ENCODE measurements at places on chromosomes 12 and 14. TPM values are rescaled to one million over a fixed set of nuclear protein-coding genes. Genes with fewer than 3 reads are reported as not detected.
A peak's percentile ranks its signal among the peaks of the same experiment; 100 is the strongest.

- DNase-seq = no peak
- no peak overlapping the region for H3K27ac ChIP-seq
- peaks cover 26% of the 10 kb centered on the region for H3K4me1 ChIP-seq
Measured at GRCh38 chr12:49364989-49365388, 2.3 kb upstream of the SPATS2 start.

Gene NGB
- total RNA-seq = 0.64 TPM

DNA sequence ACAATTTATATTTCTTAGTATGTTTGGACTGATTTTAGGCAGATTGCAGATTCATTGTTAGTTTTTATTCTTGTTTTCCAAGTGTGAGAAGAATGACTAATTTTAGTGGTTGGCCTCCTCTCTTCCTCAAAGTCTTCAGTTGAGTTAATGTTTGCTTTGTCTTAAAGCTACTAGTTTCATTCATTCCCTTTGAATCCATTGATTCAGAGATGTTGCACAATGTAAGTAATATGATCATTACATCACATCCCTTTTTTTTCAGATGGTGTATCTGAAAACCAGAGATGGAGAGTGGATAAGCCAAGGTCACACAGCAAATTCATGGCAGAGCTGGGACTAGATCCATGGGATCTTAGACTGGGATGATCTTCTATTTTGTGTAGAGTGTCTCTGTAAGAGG, 577.5 kb downstream of the BCL11B start:
- no peak overlapping the region for H3K27ac ChIP-seq
- H3K27me3 ChIP-seq = no peaks in the 10 kb centered on the region
- no peak overlapping the region for H3K4me3 ChIP-seq
- DNase-seq = no peak
- H3K4me1 ChIP-seq = no peaks in the 10 kb centered on the region

GRCh38 chr14:96363751-96364336, 518 bp downstream of the GSKIP start:
- H3K4me3 ChIP-seq = peak overlapping the region; percentile 68
- H3K27me3 ChIP-seq = no peaks in the 10 kb centered on the region

GRCh38 chr14:105746124-105746514, 219.7 kb downstream of the TMEM121 start:
- H3K27me3 ChIP-seq = no peaks in the 10 kb centered on the region
- H3K4me3 ChIP-seq = no peak overlapping the region
- no peak for DNase-seq
- no peak overlapping the region for H3K27ac ChIP-seq

- H3K27ac ChIP-seq = no peak overlapping the region
- H3K36me3 ChIP-seq = no peaks in the 10 kb centered on the region
- no peak for DNase-seq
- H3K4me1 ChIP-seq = no peaks in the 10 kb centered on the region
- H3K4me3 ChIP-seq = no peak overlapping the region
Measured at GRCh38 chr12:64044191-64044590, 177.9 kb downstream of the KICS2 start.

Gene MRPL51
- total RNA-seq = 37.6 TPM

- H3K4me3 ChIP-seq = no peak overlapping the region
- no peak overlapping the region for H3K27ac ChIP-seq
- no peaks in the 10 kb centered on the region for H3K27me3 ChIP-seq
- no peaks in the 10 kb centered on the region for H3K36me3 ChIP-seq
- H3K4me1 ChIP-seq = no peaks in the 10 kb centered on the region
- no peak for DNase-seq
Measured at GRCh38 chr12:18391151-18391550, 129.8 kb downstream of the PIK3C2G start.

DNA sequence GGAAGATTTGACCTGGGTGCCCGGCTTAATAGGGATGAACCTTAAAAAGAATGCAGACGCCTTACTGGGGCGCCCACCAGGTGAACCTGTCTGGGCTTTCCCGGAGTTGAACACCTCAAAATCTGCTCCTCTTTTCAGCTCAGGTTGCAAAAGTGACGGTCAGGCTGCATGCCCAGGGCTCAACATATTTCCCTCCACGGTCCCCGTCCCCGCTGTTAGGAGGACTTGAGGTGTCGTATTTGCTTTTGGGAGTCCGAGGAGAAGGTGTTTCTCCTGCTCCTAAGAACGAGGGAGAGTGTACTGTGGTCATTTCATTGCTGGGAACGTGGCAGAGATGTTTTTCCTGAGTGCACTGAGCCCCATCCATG, 1.2 kb downstream of the DLK1 start:
- no peak for DNase-seq
- H3K27ac ChIP-seq = no peak overlapping the region
- no peak overlapping the region for H3K4me3 ChIP-seq
- H3K27me3 ChIP-seq = peaks cover 84% of the 10 kb centered on the region
- no peaks in the 10 kb centered on the region for H3K4me1 ChIP-seq
- no peaks in the 10 kb centered on the region for H3K36me3 ChIP-seq

DNA sequence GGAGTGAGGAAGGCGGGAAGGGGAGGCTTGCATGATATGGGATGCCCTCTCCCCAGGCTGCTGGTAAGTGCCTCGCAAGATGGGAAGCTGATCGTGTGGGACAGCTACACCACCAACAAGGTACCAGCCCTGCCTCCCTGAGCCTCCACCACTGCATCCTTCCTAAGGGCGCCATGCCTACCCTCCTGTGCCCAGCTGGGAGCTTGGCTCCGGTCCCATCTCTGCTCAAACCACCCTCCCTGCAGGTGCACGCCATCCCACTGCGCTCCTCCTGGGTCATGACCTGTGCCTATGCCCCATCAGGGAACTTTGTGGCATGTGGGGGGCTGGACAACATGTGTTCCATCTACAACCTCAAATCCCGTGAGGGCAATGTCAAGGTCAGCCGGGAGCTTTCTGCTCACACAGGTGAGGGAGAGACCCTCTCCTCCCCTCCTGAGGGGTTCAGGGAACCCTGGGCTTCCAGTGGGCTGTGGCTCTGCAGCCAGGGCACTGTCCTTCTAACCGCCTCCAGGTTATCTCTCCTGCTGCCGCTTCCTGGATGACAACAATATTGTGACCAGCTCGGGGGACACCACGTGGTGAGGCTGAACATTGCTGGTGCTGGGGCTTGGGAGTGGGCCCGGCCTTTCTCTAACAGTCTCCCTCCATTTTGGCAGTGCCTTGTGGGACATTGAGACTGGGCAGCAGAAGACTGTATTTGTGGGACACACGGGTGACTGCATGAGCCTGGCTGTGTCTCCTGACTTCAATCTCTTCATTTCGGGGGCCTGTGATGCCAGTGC, 2.6 kb downstream of the GNB3 start:
- H3K27me3 ChIP-seq = no peaks in the 10 kb centered on the region
- no peaks in the 10 kb centered on the region for H3K4me1 ChIP-seq
- no peaks in the 10 kb centered on the region for H3K36me3 ChIP-seq
- peak; percentile 10 for DNase-seq
- no peak overlapping the region for H3K4me3 ChIP-seq

Gene GALNT9
- 4.5 TPM for total RNA-seq

- peaks cover 27% of the 10 kb centered on the region for H3K4me1 ChIP-seq
- H3K27ac ChIP-seq = no peak overlapping the region
- no peak overlapping the region for H3K4me3 ChIP-seq
Measured at GRCh38 chr14:101473045-101473729, 88.1 kb upstream of the DIO3 start.

Gene MANSC4
- not detected for total RNA-seq

- DNase-seq = no peak
- H3K27ac ChIP-seq = no peak overlapping the region
- no peaks in the 10 kb centered on the region for H3K4me1 ChIP-seq
- H3K4me3 ChIP-seq = no peak overlapping the region
- no peaks in the 10 kb centered on the region for H3K27me3 ChIP-seq
Measured at GRCh38 chr12:41907550-41907949, 237.1 kb downstream of the GXYLT1 start.

DNA sequence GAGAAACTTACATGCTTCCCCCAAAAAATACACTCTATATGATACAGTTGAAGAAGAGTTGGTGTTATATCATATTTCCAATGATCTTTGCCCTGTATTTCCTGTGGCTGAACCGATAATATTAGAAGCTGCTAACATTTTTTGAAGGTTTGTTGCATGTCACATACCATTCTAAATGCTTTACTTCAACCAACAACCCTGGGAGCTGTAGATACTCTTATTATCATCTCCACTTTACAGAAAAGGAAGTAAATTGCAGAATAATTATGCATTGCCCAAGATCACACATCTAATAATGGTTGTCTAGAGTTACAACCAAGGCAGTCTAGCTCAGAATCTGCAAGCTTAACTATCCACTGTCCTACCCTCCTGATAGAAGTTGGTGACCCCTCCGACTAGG, 182.8 kb downstream of the NUAK1 start:
- H3K27ac ChIP-seq = no peak overlapping the region
- H3K27me3 ChIP-seq = no peaks in the 10 kb centered on the region
- H3K4me3 ChIP-seq = no peak overlapping the region
- DNase-seq = no peak

DNA sequence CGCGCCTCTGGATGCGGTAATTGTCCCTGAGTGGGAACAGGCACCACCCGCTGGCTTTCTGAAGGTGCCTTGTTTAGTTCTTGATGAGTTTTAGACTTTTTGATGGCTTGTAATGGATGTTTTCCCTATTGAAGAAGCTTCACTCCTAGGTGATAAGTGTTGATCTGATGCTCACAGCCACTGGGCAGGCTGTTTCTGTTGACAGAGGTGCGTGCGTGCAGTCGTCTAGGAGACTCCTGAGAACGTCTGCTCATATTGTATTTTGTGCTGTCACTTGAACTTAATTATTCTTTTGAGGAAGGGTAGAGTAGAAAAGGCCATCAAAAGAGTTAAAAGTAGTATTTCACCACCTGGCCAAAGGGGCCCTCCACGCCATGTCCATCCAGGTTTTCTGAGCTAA, 70.5 kb downstream of the EP400 start:
- peaks cover 69% of the 10 kb centered on the region for H3K36me3 ChIP-seq
- H3K4me1 ChIP-seq = no peaks in the 10 kb centered on the region
- H3K27ac ChIP-seq = no peak overlapping the region
- H3K4me3 ChIP-seq = no peak overlapping the region
- H3K27me3 ChIP-seq = no peaks in the 10 kb centered on the region

GRCh38 chr12:71306808-71307207, 132.8 kb upstream of the LGR5 start:
- no peak overlapping the region for H3K4me3 ChIP-seq
- no peaks in the 10 kb centered on the region for H3K36me3 ChIP-seq
- H3K27me3 ChIP-seq = no peaks in the 10 kb centered on the region

GRCh38 chr12:93376436-93377251, 1.1 kb upstream of the NUDT4 start:
- no peaks in the 10 kb centered on the region for H3K36me3 ChIP-seq
- H3K4me1 ChIP-seq = peaks cover 15% of the 10 kb centered on the region
- H3K27ac ChIP-seq = peak overlapping the region; percentile 98
- peak; percentile 51 for DNase-seq

Gene CFAP251
- total RNA-seq = not detected

- no peak overlapping the region for H3K27ac ChIP-seq
- H3K27me3 ChIP-seq = peaks cover 10% of the 10 kb centered on the region
Measured at GRCh38 chr12:66035288-66035966, 95.1 kb downstream of the LLPH start.

DNA sequence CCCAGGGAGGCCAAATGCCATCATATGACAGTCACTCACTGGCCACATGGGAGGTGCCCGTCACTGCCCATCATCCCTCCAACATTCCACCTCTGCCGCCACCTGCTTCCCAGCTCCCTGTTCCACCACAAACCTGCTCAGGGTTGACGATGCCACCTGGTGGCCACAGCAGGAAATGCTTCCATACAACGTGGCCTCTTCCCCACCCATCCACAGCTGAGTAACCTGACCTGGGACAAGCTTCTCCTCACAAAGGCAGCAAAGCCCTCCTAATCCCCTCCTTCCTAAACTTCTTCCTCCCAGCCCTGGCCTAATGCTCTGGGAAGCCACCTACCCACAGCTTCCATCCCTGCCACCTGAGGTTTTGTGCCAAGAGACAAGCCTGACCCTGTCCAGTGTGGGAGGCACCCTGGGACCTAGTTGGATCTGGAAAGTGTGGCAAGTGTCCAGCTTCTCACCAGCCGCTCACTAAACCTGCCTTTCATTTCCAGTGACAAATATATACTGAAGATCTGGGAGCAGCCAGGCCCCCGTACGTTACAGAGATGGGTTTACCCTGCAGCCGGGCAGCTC, 4.3 kb downstream of the DEGS2 start:
- peak overlapping the region; percentile 86 for H3K27ac ChIP-seq
- H3K4me3 ChIP-seq = no peak overlapping the region
- no peaks in the 10 kb centered on the region for H3K36me3 ChIP-seq
- H3K4me1 ChIP-seq = peaks cover 11% of the 10 kb centered on the region

DNA sequence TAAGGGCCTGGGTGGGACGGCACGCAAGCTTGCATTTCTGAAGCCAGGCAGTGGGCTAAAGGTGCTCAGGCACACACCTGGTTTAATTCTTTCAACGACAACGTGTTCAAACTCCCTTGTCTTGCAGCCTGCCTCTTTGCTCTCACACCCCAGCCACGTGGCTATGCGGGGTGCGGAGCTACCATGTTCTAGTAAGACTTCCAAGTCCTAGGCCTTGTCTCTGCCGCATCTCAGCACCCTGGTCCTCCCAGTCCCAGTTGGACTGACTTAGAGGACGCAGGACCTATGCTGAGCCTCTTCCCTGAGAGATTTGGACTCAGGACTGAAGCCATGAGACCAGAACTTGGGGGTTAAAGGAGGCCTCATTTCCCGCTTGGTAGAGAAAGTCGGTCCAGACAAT, 62.2 kb downstream of the CLMN start:
- H3K4me1 ChIP-seq = peaks cover 32% of the 10 kb centered on the region
- no peak overlapping the region for H3K4me3 ChIP-seq
- no peaks in the 10 kb centered on the region for H3K27me3 ChIP-seq
- no peak overlapping the region for H3K27ac ChIP-seq
- no peak for DNase-seq
- H3K36me3 ChIP-seq = no peaks in the 10 kb centered on the region

GRCh38 chr12:69466867-69467266, 3.3 kb upstream of the FRS2 start:
- no peaks in the 10 kb centered on the region for H3K27me3 ChIP-seq
- H3K36me3 ChIP-seq = no peaks in the 10 kb centered on the region
- peaks cover 10% of the 10 kb centered on the region for H3K4me1 ChIP-seq
- no peak overlapping the region for H3K4me3 ChIP-seq
- H3K27ac ChIP-seq = no peak overlapping the region
- no peak for DNase-seq

- peaks cover 4% of the 10 kb centered on the region for H3K4me1 ChIP-seq
- H3K27ac ChIP-seq = no peak overlapping the region
- DNase-seq = no peak
- no peak overlapping the region for H3K4me3 ChIP-seq
- H3K36me3 ChIP-seq = no peaks in the 10 kb centered on the region
Measured at GRCh38 chr14:90611501-90611900, 204.7 kb downstream of the TTC7B start.

GRCh38 chr14:38616959-38617358, 361.1 kb upstream of the CLEC14A start:
- H3K4me1 ChIP-seq = no peaks in the 10 kb centered on the region
- no peak overlapping the region for H3K4me3 ChIP-seq
- no peak overlapping the region for H3K27ac ChIP-seq
- no peaks in the 10 kb centered on the region for H3K27me3 ChIP-seq
